ENCODE measurements at places on chromosomes 11 and 22.

GRCh38 chr11:59754494-59754858, 700 bp upstream of the STX3 start:
- DNase-seq = peak; percentile 26

GRCh38 chr22:23222033-23222792, 41.9 kb downstream of the BCR start:
- DNase-seq = no peak

- DNase-seq = no peak
Observed at GRCh38 chr22:50242406-50242949, 2.3 kb downstream of the TUBGCP6 start.

DNA sequence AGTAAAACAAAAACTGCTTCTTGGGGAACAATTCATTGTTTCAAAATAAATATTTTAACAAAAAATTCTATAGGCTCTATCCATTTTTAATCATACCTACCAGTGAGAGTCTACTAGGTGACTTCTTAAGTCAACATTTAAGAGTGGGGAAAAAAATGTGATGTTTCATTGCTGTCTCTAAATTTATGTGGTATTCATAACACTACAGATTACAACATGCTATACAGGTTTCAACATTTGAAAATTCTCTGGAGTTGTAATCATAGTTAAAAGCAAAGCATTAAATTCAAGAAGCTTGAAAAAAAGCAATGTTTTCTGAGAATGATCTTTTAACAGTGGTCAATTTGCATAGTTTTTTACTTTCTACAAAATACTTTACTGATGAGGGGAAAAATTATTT, 18.3 kb downstream of the SBF2 start:
- no peak for DNase-seq

DNA sequence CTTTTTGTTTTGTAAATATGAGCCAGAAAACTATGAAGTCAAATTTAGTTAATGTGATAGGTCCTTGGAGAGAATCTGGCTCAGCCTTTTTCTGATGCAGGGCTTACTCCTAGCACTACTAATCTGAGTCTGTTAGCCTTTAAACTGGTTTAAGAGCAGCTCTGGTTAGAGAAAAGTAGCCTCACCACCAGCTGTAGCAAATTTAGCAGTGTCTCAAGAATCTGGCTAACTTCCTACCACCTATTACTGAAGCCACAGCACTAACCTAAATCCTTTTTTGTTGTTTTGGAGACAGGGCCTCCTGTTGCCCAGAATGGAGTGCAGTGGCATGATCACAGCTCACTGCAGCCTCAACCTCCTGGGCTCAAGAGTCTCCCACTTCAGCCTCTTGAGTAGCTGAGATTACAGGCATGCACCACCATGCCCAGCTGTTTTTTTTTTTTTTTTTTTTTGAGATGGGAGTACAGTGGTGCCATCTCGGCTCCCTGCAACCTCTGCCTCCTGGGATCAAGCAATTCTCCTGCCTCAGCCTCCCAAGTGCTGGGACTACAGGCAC, 13.9 kb downstream of the RBM4B start:
- no peak for DNase-seq

DNA sequence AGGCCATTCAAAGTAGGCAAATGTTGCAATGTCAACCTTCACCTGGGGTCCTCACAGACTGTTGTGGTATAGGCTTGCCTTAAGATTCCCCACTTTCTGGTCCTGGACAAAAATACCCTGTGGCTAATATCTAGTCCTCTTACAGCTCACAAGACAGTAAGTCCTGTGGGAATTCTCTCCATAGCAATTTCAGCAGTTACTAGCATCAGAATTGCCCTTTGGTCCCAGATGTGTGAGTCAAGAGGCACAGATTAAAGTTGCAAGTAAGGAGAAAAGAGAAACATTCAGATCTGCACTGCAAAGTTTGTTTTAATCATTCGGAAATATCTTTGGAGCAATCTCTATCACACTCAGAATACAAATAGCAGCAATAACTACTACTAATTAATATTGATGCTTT, 420.2 kb downstream of the NTM start:
- DNase-seq = no peak

DNA sequence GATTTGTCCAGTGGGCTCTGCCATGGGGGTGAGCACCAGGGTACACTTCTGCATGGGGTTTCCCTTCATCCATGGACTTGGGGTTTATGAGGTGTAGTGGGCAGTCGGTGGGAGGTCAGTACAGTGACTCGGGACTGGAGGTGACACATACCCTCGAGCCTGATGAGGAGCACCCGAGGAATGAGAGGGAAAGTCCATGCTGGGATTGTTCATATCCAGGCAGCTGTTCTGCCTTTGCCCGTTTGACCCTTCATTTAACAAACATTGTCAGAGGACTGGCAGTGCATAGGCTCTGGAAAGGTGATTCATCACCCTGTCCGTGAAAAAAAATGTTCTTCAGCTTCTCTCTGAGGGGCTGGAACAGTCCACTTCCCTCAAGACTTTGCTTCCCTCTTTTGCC, 2.7 kb downstream of the NAV2 start:
- DNase-seq = no peak

- DNase-seq = no peak
Observed at GRCh38 chr11:23124996-23125395, 264.7 kb upstream of the CCDC179 start.

GRCh38 chr11:107591378-107592230, 657 bp downstream of the ELMOD1 start:
- DNase-seq = no peak

- DNase-seq = no peak
Observed at GRCh38 chr11:115145324-115145723, 358.9 kb downstream of the CADM1 start.

- no peak for DNase-seq
Observed at GRCh38 chr11:131916638-131917037, 546.2 kb downstream of the NTM start.

- DNase-seq = no peak
Observed at GRCh38 chr11:76267556-76267955, 61.3 kb upstream of the WNT11 start.

- DNase-seq = no peak
Observed at GRCh38 chr11:33157103-33158027, 3.9 kb downstream of the CSTF3 start.

DNA sequence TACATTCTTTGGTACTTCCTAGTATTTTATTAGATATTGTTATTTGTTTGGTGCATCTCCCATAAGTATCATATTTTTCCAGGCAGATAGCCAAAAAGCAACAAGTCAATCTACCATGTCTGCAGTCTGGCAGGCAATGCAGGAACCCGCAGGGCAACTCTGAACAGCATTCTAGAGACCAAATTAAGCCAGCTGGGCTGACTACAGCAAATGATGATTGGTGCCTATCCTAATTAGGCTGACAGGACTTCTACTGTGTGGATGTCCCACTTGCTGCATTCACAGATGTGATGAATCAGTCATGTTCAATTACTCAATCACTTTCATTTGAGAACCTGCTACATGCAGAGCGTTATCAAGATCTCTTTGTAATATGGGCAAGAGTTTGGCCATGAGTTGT, 40.3 kb upstream of the AMOTL1 start:
- DNase-seq = no peak

All from DND-41 (cell line).